ENCODE measurements at places on chromosomes 6 and 20. TPM values are rescaled to one million over a fixed set of nuclear protein-coding genes. Genes with fewer than 3 reads are reported as not detected.

Gene C6orf47
- 8.1 TPM for total RNA-seq

Gene MACROD2
- total RNA-seq: 1.4 TPM

Gene CRISP2
- 0.28 TPM for total RNA-seq

Gene PPIL4
- total RNA-seq: 13.1 TPM

Gene NR2E1
- total RNA-seq: not detected

Gene SCRT2
- not detected for total RNA-seq

Gene GFRA4
- total RNA-seq: not detected

Gene MROH8
- 2.0 TPM for total RNA-seq

Gene GRIK2
- total RNA-seq: 0.17 TPM

Gene VSX1
- not detected for total RNA-seq

Gene GSTA3
- not detected for total RNA-seq

Gene EEF1A2
- not detected for total RNA-seq

Gene BHLHE23
- not detected for total RNA-seq

Gene DEFB113
- not detected for total RNA-seq

Gene CAGE1
- 0.08 TPM for total RNA-seq

Gene SLC22A2
- total RNA-seq: not detected

Gene THBS2
- total RNA-seq: 7.5 TPM

Gene BTNL2
- not detected for total RNA-seq

Gene C6orf132
- 0.25 TPM for total RNA-seq

Gene ZNF217
- total RNA-seq: 16.3 TPM

Gene OTOR
- not detected for total RNA-seq

Gene SAMD10
- 1.4 TPM for total RNA-seq

Gene WDR27
- total RNA-seq: 20.1 TPM

Gene PGC
- not detected for total RNA-seq

Gene VGLL2
- not detected for total RNA-seq

Gene ANKEF1
- 5.1 TPM for total RNA-seq

Gene TP53INP2
- 3.0 TPM for total RNA-seq

Data from liver (tissue), 10 donors.